ENCODE measurements at places on chromosomes 2 and 18. TPM values are rescaled to one million over a fixed set of nuclear protein-coding genes. Genes with fewer than 3 reads are reported as not detected.
A peak's percentile ranks its signal among the peaks of the same experiment; 100 is the strongest.

DNA sequence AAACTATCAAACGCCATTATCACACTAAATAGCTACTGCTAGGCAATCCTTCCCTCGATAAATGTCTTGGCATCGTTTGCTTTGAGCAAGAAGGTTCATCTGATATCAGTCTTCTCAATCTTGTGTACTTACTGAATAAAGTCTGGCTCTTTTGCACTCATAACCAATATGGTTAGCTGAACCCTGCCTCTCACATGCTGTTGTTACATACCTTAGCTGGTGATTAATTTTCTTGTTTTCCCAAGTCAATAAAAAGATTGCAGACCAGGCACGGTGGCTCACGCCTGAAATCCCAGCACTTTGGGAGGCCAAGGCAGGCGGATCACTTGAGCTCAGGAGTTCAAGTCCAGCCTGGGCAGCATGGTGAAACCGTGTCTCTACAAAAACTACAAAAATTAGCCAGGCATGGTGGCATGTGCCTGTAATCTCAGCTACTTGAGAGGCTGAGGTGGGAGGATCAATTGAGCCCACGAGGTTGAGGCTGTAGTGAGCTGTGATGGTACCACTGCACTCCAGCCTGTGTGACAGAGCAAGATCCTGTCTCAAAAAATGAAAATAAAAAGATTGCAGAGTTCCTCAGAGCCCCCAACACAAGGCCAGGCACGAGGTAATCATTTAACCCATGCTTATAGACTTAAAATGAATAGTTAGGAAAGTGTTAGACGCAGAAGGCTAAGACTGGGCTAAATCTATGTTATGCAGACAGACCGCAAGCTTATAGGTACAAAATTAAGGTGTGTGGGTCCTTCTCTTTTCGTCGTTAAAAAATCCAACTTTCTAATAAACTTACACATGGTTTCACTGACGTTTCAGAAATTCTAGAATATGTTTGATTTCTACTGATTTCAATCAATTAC lies 177.5 kb downstream of the ALPK2 start:
- no peak for DNase-seq

Gene UGT1A7
- not detected for total RNA-seq

GRCh38 chr2:36663851-36664695 lies 32.4 kb upstream of the VIT start:
- DNase-seq, result peak; percentile 72

GRCh38 chr2:96088340-96089335 lies 27.7 kb downstream of the ADRA2B start:
- DNase-seq, result no peak

Gene NYAP2
- not detected for total RNA-seq

GRCh38 chr2:62320657-62321357 lies 124.9 kb downstream of the B3GNT2 start:
- DNase-seq, result no peak

All from RPMI7951 (cell line).